GM03348 (cell line): ENCODE measurements at places on chromosomes 6 and 20.
A peak's percentile ranks its signal among the peaks of the same experiment; 100 is the strongest.

- DNase-seq, result peak; percentile 11
Observed at GRCh38 chr6:132734694-132735236, 20.9 kb upstream of the VNN1 start.

DNA sequence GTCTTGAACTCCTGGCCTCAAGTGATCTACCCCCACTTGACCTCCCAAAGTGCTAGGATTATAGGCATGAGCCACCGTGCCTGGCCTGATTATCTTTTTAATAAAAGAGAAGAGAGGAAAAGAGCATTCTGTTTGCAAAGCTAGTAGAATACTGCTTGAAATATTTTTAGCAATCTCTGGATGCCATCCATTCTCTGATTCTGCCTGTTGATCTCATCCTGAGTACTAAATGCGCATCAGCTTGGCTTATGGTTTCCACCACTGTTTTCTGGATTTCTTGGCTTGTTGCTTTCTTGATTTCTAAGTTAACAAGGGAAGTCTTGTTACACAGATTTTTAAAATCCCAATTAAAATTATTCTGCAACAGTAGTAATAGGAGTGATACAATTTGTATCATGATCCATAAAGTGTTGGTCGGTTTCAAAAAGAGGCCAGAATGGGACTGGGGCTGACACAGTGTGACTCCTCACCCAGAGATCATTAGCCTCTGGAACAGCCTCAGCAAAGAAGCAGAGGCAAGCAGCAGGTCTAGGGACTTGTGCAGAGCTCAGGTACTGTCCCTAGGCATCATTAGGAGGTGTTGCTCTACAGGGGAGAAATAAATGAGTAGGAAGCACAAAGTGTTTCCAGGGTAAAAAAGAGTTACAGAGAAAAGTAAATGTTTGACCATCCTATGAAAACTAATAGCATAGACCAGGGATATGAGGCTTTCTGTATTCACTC lies 17.8 kb upstream of the SLC16A10 start:
- no peak for DNase-seq

GRCh38 chr20:1669304-1669703 lies 11.7 kb upstream of the SIRPG start:
- no peak for DNase-seq

DNA sequence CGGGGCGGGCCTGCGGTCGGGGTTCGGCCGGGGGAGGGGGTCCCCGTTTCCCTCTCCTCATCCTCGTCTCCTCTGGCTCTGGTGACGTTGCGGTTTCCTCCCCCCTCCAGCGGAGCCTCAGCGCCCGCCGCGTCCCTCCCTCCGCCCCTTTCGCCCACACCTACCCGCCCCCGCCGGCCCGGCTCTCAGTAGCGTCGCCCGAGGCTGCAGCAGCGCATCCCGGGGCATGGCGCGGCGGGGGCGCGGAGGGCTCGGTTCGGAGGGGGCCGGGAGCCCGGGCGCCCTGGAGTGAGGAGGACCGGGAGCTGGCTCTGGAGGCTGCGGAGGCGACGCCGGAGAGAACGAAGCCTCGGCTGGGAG lies at the start of gene DSE:
Gene DSE, plus strand, starts transcription at position 188 of the 360 bp plus-strand sequence. CDS start 28,304 bp downstream, outside the sequence.
- DNase-seq, result peak; percentile 95

GRCh38 chr6:81071121-81071520 lies 681.4 kb downstream of the TENT5A start:
- DNase-seq, result no peak
